NCI-H2081 (cell line): ENCODE measurements at places on chromosomes 7 and 10.

DNA sequence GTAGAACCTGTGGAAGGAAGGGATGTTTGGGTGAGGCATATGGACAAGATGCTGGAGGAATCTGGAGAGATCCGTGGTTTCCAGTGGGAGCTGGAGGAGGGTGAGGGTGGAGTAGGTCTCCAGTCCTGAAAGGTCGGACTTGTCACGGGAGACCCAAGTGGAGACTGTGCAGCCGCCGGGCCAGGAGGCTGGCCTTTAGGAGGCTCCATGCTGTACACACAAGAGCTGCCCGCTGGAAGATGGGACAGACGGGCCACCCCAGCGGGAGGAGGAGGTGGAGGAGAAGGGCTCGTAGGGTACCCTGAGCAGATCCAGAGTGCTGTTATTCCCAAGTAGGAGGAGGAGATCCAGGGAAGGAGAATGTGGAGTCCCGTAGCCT lies 106.7 kb downstream of the NKX6-2 start:
- no peak for DNase-seq

- no peak for DNase-seq
These were observed 201.9 kb upstream of the KAT6B start for GRCh38 chr10:74624501-74624900.

- no peak for DNase-seq
These were observed 3.3 kb upstream of the MTERF1 start for GRCh38 chr7:91883676-91884362.

DNA sequence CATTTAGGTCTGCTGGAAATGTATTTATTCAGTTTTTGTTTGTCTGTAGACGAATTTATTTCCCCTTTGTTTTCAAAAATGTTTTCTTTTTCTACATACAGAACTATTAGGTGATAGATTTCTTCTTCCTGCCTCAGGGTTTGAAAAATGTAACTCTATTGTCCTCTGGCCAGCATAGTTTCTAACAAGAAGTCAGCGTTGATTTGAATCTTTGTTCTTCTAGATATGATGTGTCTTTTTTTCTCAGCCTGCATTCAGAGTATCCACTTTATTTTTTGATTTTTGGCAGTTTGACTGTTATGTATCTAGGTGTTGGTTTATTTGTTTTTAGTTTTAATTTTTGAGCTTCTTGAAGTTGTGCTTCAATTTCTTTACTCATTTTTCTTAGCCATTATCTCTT lies 7.5 kb upstream of the OR2F1 start:
- no peak for DNase-seq

- no peak for DNase-seq
These were observed 59.5 kb upstream of the TM9SF3 start for GRCh38 chr10:96646301-96646700.

- DNase-seq = no peak
These were observed 502 bp downstream of the PRKRIP1 start for GRCh38 chr7:102396710-102397019.

DNA sequence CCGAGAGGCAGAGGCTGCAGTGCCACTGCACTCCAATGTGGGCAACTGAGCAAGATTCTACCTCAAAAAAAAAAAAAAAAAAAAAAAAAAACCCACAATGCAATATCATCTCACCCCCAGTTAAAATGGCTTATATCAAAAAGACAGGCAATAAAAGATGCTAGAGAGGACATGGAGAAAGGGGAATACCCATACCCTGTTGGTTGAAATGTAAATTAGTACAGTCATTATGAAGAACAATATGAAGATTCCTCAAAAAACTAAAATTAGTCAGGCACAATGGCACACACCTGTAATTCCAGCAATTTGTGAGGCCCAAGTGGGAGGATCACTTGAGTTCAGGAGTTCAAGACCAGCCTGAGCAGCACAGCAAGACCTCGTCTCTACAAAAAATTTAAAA lies 25.7 kb downstream of the ABI1 start:
- DNase-seq = no peak

DNA sequence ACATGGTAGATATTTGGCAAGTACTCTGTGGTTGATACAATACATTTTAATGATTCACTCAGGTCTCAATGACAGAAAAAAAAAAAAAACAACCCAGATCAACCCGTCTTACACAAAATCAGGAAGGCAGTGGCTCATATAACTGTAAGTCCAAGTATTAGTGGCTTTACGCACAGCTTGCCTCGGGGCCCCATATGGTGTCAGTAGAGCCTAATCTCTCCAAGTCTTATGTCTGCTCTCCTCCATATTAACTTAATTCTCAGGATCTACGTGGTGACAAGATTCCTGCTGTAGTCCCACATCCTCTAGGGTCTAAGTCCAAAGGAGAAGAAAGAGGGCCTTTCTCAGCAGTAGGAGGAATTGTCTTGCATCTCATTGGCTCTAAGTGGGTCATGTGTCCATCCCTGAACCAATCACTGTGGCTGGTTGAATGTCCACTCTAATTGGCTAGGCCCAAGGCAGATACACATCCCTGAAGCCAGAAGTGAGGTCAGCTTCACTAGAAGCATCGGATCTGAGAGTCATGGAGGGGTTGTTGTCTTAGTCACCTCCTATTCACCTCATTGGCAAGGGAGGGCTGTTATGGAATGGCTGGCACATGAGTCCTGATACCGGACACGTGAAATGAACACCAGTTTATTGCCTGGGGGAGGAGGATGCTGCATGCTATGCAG lies 20.5 kb upstream of the PLPP4 start:
- DNase-seq = no peak

DNA sequence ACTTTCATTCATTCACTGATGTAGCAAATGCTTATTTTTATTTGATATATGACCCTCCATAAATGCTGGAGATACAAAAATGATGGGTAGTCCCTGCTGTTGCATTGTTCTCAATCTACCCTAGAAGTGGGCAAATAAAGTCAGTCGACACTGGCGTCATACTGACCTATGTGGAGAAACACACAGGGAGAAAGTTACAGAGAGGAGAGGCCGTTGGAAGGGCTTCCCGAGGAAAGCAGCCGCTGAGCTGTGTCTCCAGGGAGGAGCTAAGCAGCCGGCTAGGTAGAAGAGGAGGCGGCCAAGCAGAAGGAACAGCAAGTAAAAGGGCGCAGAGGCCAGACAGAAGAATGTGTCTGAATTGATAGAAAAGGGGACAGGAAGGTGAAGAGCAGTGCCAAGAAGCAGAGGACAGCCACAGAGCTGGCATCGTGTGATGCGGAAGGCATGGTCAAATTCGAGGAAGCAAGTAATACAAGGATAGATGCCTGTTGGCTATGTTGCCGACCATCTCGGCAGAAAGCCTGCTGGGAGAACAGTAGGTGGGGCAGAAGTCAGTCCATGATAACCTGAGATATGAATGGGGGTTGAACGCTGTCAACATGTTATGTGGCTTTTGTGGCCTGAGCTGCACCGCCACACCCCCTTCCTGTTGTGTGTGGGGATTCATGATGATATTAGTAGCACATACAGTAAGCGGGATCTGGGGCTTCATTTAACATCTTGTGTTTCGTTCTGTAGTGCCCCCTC lies 25.9 kb downstream of the ST8SIA6 start:
- no peak for DNase-seq

GRCh38 chr10:119675483-119676170 lies 24.4 kb downstream of the BAG3 start:
- DNase-seq = no peak
